ENCODE measurements at places on chromosomes 4 and X.

GRCh38 chr4:155738548-155738947 lies 20.3 kb upstream of the GUCY1B1 start:
- no peak for DNase-seq

DNA sequence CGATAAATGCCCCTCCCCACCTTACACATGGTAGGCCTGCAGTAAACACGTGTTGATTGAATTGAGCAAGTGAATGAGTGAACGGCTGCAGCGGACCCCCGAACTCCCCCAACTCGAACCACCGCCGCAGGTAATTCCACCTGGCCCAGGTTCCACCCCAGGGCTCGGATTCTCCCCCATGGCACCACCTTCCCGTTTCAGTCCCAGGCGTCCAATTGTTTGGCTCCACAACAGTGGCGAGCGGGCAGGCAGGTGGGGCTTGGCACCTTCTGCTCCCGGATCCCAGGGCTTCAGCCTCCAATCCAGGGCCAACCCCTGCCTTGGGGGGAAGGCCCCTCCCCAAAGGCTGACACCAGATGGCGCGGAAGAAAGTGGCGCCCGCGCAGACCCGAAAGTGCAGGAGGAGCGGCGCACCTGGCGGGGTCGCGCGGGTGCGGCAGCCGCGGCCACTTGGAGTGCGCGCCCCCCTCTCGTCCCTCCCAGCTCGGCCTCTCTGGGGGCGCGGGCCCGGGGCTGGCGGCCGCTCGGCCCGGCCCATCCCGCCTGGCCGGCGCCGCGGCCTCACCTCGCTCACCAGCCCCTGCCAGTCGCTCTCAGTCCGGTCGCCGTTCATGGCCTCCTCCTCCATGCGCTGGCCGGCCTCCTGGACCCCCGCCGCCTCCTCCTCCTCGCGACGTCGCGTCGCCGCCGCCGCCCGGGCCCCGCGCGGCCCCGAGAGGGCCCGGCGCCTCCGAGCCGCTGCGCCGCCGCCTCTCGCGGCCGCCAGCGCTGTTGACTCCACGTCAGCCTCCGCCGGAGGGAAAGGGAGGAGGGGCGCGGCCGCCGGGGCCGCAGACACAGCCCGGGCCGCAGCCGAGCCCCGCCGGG lies at the start of gene CCDC149:
Gene CCDC149 (minus strand): TSS at position 791 of the 867 bp plus-strand sequence. CDS start 178 bp downstream, at position 613.
- peak; percentile 81 for DNase-seq

GRCh38 chrX:131617182-131617581 lies 73.3 kb downstream of the OR13H1 start:
- DNase-seq, result no peak

GRCh38 chr4:26458157-26458561 lies 32.1 kb downstream of the CCKAR start:
- DNase-seq, result peak; percentile 56

- DNase-seq, result no peak
Measured at GRCh38 chr4:26619784-26620183, 35.9 kb downstream of the TBC1D19 start.

- peak; percentile 47 for DNase-seq
Measured at GRCh38 chr4:85147481-85148076, 181.1 kb upstream of the WDFY3 start.

GRCh38 chr4:89303814-89304388 lies 3.7 kb downstream of the GPRIN3 start:
- DNase-seq, result no peak

DNA sequence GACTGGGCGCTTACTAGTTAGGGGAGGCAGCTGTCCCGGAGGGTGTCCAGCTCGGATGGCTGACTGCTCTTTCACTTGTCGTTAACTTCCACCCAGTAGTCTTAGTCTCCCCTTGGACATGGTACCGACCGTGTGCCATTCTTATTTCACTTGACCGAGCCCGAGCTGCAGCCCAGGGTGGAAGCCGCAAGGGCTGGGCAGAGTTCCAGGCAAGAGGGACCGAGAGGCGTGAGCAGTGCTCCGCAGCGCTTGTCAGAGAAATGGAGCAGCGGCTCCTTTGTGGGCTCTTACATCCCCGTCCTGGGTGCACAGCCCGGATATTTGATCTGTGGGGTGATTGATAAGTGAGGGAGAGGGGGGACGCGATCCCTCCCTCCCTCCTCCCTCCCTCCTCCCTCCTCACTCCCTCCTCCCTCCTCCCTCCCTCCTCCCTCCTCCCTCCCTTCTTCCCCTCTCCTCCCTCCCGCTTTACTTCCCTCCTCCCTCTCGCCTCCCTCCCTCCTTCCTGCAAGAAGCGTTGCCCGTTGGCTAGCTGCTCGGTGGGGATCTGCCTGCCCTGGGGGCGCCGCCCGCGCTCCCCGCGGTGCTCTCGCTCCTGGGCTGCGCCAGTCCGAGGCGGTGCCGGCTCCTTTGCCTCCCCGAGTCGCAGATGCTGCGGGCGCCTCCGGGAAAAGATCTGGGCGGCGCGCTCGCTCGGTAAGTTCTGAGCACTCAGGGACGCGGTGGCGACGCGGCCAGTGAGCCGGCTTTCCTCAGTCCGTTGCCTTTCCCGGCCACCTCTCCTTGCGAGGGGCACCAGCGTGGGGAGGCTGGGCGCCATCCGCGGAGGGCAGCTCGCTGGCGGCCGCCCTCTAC lies at the start of gene SLITRK2:
Gene SLITRK2 (plus strand): TSS at position 499 of the 855 bp plus-strand sequence. CDS start 4,597 bp downstream, outside the sequence.
- peak; percentile 47 for DNase-seq

DNA sequence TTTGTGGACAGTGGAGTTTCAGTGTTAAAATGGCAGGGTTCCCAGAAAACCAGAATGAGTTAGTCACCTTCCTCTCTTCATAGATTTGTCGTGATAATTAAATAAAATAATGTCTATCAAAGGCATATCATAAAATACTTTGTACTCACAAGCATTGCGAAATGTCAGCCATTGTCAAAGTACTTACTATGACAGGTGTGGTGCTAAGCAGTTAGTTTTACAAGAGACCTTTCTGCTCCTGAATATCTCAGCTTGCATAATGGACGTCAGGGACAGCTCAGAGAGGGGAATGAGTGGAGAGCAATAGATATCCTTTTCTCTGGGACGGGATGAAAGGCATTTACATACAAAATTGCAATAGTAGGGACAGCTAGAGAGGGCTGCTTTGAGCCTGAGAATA lies 560.9 kb downstream of the KCNIP4 start:
- no peak for DNase-seq

DNA sequence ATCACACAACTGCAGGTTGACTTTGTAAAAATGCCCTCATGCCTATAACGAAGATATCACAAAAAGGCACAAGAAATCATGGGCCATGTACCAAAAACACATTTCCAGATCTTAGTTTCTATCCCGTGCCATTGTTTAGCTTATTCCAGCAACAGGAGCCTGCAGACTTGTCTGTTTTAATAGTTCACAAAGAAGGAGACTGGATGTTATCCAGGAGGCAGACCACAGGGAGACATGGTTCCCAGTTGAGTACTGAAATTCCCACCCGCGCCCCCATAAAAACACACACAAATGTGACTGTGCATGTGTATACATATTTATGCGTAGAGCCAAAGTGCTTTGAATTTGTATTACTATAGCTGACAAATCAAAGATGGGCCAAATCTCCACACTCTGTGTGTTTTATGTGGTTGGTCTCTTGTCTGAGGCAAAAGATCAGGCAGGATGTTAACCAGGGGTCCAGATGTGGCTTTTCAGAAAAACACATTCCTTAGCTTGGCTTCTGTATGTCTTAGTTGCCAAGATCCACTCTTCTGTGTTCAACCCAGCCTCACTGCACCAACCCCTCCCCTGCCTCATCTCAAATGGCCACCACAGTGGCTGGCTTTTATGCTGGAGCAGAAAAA lies 469.2 kb upstream of the DIPK2B start:
- no peak for DNase-seq

DNA sequence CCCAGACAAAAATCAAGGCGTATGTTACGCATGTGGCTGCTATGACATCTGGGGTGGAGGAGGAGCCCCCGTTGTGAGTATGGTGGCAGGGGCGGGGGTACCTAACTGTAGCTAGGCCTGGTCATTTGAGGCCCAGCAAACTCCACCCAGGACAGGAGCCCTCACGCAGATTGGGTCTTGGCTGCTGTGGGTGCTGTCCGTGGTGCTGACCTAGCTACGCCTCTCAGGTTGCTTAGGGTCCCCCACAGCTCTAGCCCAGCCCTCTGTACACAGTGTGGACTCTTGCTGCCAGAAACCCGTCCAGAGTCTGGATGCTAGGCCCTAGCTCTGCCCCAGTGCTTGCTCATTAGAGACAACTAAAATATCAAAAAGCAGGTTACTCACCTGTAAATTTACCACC lies 146.7 kb upstream of the PSAPL1 start:
- peak; percentile 73 for DNase-seq

DNA sequence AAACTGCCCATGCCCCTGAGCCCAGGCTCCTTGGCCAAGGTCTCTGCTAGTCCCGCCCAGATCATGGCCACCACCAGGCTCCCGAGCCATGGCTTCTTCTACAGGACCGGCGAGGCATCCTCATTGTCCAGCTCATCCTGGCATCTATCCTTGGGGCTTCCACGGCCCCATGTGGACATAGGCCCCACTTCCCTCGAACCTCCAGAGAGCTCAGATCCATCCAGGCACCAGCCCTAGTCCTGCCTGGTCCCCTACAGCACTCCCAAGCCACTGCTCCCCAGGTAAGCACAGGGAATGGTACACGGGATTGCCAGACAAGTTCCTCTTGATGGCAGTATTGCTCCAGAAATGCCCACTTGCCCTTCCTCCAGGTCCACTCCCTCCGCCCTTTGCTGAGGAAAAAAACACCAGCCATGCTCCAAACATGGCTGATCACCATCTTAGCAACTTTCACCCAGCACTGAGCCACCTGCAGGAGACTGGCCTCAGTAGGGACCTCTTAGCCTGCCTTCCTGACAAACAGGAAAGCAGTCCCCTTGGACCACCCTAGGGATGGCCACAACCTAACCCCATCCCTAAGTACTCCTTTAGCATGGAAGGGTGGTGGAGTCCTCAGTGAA lies 272.1 kb upstream of the AGTR2 start:
- DNase-seq, result no peak

- DNase-seq, result no peak
Measured at GRCh38 chr4:98939892-98940298, 11.0 kb upstream of the EIF4E start.

- no peak for DNase-seq
Measured at GRCh38 chr4:148431401-148431800, 10.8 kb downstream of the NR3C2 start.

GRCh38 chrX:17520016-17520615 lies 145.1 kb downstream of the NHS start:
- no peak for DNase-seq

DNA sequence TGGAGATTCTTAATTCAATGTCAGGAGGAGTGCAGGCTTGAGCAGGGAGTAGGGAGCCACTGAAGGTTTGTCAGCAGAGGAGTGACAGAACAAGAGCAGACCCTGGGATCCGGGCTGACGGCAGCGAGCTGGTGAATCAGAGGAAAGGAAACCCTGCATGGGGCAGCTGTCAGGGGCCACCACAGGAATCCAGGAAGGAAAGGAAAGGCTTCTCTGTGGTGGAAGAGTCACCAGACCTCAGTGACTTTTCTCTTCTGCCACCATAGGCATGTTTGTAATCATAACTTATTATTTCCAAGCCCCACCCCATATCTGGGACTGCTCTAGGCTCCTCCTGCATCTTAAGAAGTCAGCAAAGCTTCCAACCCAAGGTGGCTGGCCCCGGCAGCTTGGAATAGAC lies 150.9 kb downstream of the BCOR start:
- no peak for DNase-seq

- DNase-seq, result no peak
Measured at GRCh38 chrX:39000802-39001201, 199.5 kb downstream of the MID1IP1 start.

- DNase-seq, result no peak
Measured at GRCh38 chrX:480861-481417, 94.2 kb upstream of the PPP2R3B start.

DNA sequence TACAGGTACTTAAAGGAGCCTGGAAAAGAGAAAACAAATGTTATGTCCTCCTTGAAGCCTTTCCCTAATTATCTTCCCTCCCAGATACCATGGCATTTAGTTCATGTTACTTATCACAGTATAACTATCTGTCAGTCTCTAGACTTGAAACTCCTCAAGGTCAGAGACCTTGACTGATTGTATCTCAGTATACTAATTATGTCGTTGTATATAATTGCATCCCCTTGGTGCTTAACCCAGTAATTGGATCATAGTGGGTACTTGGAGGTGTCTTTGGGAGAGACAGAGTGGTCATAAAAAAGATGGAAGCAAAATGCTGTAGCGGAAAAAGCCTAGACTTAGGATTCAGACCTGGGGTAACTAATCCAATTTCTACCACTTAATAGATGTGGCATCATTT lies 8.1 kb downstream of the IGBP1 start:
- DNase-seq, result no peak

GRCh38 chr4:83604321-83604720 lies 68.4 kb downstream of the GPAT3 start:
- DNase-seq, result no peak

- DNase-seq, result no peak
Measured at GRCh38 chr4:112520598-112521122, 4.7 kb upstream of the NEUROG2 start.

DNA sequence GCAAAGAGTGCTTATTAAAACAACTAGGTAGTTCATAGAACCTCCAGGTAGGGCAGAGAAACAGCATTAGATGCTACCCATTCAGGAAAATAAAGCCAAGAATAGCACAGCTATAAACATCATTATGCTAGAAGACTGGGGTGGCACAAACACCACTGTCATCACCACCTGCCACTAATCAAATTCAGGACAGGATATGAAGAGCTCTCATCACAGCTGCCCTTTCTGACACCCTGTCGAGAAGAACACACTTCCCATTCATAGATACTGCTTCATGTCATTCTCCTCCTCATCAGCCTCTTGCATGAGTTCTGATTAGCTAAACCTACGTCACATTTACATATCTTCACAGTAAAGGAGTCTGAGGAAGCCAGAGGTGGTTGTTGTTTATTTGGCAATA lies 692.3 kb upstream of the HS3ST1 start:
- DNase-seq, result no peak

DNA sequence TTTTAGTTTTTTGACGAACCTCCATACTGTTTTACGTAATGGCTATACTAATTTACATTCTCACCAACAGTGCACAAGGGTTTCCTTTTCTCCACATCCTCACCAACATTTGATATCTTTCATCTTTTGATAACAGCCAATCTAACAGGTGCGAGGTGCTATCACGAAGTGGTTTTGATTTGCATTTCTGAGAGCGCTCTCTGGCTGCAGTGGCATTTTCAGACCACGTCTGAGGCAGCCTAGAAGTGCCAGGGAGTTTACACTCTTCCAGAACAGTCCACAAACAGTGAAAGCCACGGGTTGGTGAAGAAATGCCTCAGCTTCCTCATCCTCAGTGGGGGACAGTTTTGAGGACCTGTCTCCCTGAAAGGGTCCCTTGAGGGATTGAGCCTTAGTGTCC lies 471.0 kb downstream of the BCOR start:
- DNase-seq, result no peak

DNA sequence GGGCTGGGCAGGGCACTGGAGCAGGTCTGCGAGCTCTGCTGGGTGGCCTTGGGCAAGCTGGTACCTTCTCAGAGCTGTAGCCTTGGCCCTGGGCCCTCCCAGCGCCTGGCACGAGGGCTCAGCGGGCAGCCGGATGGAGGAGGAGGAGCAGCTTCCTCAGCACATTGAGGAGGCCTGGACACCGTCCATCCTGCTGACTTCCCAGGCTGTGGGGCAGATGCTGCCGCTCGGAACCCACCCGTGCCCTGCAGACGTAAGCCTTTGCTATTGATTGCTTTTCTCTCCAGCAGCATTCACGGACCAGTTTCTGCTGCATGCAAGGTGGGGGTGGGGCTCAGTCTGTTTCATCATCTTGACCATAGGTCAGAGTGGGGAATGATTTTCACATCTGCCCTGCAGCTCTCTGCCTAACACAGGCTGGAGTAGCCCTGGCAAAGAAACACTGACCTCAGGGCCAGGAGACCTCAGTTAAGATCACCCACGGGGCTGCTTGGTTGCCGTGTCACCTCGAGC lies 80.7 kb upstream of the PSAPL1 start:
- no peak for DNase-seq
